Uterus (tissue), 4 donors: ENCODE measurements at places on chromosomes 6 and 20.

GRCh38 chr6:43395776-43396175, 26.3 kb upstream of the ZNF318 start:
- no peaks in the 10 kb centered on the region for H3K27me3 ChIP-seq
- H3K4me3 ChIP-seq = no peak overlapping the region
- no peak for DNase-seq
- no peak overlapping the region for H3K27ac ChIP-seq
- H3K4me1 ChIP-seq = no peaks in the 10 kb centered on the region
- no peaks in the 10 kb centered on the region for H3K36me3 ChIP-seq

GRCh38 chr20:17904027-17904426, 64.6 kb downstream of the SNX5 start:
- no peaks in the 10 kb centered on the region for H3K36me3 ChIP-seq
- H3K27me3 ChIP-seq = no peaks in the 10 kb centered on the region
- H3K27ac ChIP-seq = no peak overlapping the region
- no peak for DNase-seq
- no peaks in the 10 kb centered on the region for H3K4me1 ChIP-seq
- no peak overlapping the region for H3K4me3 ChIP-seq

DNA sequence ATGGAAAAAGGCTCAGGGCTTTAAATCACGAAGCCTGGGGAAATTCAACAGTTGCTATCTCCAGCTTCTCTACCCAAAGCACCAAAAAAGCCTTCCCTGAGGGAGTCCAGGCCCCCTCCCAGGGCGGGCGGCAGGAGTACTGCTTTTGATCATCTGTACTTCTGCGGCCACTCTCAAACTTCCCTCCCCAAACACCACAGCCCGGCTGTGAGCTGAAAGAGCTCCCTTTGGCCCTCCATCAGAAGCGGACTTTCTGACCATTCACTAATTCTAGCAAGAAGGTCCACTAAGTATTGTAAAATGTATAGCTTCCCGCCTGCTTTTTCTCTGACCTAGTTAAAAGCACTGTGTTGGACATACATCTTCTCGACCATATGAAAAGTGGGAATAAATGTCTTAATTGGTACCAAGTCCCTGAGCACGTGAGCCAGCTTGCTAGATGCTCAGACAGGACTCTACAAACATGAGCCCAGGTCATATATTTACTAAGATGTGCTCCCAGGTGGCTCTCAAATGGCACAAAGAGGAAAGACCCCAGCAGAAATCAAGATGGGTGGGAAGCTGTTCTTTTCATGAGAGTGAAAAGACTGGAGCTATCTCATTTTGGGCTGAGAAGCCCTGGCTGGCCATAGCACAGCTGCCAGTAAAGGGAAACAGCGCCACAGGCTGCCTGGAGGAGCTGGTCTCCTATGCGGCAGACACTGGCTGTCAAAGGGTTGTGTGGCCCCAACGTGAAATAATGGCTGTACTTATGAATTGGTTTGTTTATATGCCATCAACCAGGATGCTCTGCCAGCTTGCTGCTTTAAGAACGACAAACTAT, 58.6 kb downstream of the GFOD1 start:
- no peak overlapping the region for H3K4me3 ChIP-seq
- H3K36me3 ChIP-seq = no peaks in the 10 kb centered on the region
- H3K27me3 ChIP-seq = no peaks in the 10 kb centered on the region
- no peak for DNase-seq

DNA sequence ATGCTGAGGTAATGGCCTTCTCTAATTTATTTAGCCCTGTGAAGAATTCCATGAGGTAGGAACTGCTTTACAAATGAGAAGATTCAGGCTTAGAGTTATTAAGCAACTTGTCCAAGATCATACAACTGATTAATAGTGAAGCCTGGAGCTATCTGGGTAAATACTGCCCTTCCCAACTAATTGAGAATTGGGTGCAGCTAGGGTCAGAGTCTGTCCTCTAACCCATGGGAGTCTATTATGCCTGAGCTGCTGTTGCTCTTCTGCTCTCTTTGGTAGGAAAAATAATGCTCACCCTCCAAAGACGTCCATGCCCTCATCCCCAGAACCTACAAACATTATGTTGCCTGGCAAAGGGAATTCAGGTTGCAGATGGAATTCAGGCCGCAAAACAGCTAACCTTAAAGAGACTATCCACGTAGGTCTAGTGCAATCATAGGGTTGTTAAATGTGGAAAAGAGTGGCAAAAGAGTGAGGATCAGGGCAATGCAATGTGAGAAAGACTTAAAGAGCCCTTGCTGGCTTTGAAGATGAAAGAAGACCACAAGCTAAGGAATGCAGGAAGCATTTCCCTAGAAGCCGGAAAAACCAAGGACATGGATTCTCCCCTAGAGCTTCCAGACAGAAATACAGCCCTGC, 90.1 kb downstream of the SPTLC3 start:
- no peaks in the 10 kb centered on the region for H3K4me1 ChIP-seq
- no peak overlapping the region for H3K27ac ChIP-seq
- no peaks in the 10 kb centered on the region for H3K27me3 ChIP-seq
- H3K4me3 ChIP-seq = no peak overlapping the region

DNA sequence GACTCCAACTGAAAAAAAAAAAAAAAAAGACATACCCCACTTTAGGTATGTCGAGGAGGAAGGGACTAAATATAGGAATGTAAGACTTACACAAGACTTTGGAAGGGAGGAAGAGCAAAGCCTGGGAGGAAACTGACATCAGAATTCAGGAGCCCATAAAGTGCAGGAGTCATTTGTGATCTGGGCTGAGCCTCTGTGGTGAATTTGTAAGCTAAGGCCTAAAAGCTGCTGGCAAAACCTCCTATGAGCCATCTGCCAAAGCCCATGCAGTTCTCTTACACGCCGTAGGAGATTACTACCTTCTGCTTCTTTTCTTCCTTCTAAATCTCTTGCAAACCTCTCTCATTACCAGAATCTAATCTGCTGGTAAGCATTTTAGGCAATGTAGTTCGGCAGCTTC, 52.0 kb upstream of the THEMIS start:
- no peak overlapping the region for H3K4me3 ChIP-seq
- H3K27me3 ChIP-seq = no peaks in the 10 kb centered on the region
- H3K4me1 ChIP-seq = no peaks in the 10 kb centered on the region
- no peaks in the 10 kb centered on the region for H3K36me3 ChIP-seq
- H3K27ac ChIP-seq = no peak overlapping the region
- no peak for DNase-seq

GRCh38 chr6:137133122-137133521, 40.3 kb downstream of the IL22RA2 start:
- no peak overlapping the region for H3K4me3 ChIP-seq
- no peaks in the 10 kb centered on the region for H3K27me3 ChIP-seq
- H3K27ac ChIP-seq = no peak overlapping the region
- no peak for DNase-seq

- H3K4me1 ChIP-seq = no peaks in the 10 kb centered on the region
- H3K27ac ChIP-seq = no peak overlapping the region
- no peak for DNase-seq
- H3K4me3 ChIP-seq = no peak overlapping the region
- no peaks in the 10 kb centered on the region for H3K36me3 ChIP-seq
These were observed 525.8 kb upstream of the POU3F2 start for GRCh38 chr6:98308564-98308963.

DNA sequence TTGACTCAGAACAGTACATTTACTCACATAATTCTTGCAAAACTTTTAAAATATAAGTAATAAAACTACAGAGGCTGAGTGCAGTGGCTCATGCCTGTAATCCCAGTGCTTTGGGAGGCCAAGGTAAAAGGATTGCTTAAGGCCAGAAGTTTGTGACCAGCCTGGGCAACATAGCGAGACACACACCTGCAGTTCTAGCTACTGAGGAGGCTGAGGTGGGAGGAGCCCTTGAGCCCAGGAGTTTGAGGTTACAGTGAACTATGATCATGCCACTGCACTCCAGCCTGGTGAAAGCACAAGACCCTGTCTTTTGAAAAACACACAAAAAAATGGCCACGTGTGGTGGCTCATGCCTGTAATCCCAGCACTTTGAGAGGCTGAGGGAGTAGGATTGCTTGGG, 21.8 kb upstream of the MYO6 start:
- no peaks in the 10 kb centered on the region for H3K27me3 ChIP-seq
- H3K36me3 ChIP-seq = no peaks in the 10 kb centered on the region
- no peak overlapping the region for H3K27ac ChIP-seq
- H3K4me1 ChIP-seq = no peaks in the 10 kb centered on the region
- no peak for DNase-seq

- H3K4me1 ChIP-seq = peaks cover 10% of the 10 kb centered on the region
- no peaks in the 10 kb centered on the region for H3K27me3 ChIP-seq
- H3K36me3 ChIP-seq = no peaks in the 10 kb centered on the region
- H3K4me3 ChIP-seq = no peak overlapping the region
These were observed 111.7 kb downstream of the NOL4L start for GRCh38 chr20:32473231-32474008.

DNA sequence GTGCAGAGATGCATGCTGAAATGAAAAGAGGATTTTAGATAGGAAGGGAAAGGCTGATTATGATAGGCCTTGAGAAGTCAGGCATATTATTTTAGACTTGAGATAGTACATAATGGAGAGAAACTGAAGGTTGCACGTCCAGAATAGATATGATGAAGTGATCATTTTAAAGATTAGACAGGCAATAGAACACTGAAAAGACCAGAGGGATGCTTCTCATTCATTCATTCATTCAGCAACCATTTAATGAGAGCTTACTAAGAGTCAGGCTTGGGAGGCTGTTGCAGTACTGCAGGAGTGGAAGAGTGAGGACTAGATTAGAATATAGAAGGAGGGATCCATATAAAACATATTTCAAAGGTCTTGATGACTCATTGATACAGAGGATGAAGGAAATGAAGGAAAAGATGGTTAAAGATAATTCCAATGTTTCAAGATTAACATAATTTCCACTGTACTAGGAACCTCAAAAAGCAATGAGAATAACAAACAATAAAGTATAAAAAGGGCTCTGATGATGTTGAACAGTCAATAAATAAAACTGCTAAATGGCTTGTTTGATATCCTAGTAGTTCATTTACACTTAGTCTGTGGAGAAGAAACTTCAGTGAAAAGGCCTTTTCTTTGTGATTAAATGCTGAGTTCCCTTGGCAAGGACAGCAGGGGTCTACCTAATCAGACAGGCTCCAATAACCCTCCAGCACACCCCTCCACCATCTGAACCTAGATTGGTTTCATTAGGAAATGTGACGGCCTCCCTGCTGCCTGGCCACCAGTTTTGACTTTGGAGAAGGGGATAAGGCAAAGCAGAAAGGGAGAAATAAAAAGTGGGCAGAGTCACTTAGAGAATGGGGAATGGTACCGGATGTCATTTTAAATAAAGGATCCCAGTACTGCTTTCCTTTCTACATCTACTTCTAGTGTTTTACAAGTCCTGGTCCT, 5.3 kb upstream of the FBXO9 start:
- H3K27ac ChIP-seq = peak overlapping the region; percentile 95
- H3K36me3 ChIP-seq = no peaks in the 10 kb centered on the region

DNA sequence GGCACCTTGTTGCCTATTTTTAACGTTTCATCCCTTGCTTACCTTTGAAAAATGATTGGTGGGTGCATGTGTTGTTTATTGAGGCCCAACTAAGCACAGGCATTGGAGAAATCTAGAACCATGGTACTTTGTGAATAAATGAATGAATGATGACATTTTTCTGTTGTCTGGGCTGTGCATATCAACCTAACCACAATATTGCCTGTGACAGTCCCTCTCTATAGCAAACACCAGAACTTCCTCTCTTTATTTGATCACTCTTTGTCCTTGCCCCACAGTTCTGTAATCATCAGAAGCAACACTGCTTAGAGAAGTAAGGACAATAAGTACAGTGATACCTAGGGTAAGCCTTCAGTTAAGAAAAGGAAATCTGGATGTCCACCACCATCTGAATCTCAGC, 75.1 kb downstream of the TBC1D7 start:
- H3K4me3 ChIP-seq = no peak overlapping the region
- no peaks in the 10 kb centered on the region for H3K27me3 ChIP-seq
- no peaks in the 10 kb centered on the region for H3K4me1 ChIP-seq
- H3K27ac ChIP-seq = no peak overlapping the region
- DNase-seq = no peak

- H3K27me3 ChIP-seq = no peaks in the 10 kb centered on the region
- DNase-seq = peak; percentile 74
- no peaks in the 10 kb centered on the region for H3K36me3 ChIP-seq
- H3K27ac ChIP-seq = no peak overlapping the region
These were observed 18.6 kb upstream of the FOXO3 start for GRCh38 chr6:108541843-108542759.

- peaks cover 47% of the 10 kb centered on the region for H3K27me3 ChIP-seq
- H3K36me3 ChIP-seq = no peaks in the 10 kb centered on the region
- peak overlapping the region; percentile 16 for H3K4me3 ChIP-seq
- H3K27ac ChIP-seq = peak overlapping the region; percentile 68
- H3K4me1 ChIP-seq = no peaks in the 10 kb centered on the region
These were observed 571 bp upstream of the FOXC1 start for GRCh38 chr6:1609041-1609647.

- H3K27me3 ChIP-seq = no peaks in the 10 kb centered on the region
- H3K4me3 ChIP-seq = no peak overlapping the region
- H3K27ac ChIP-seq = no peak overlapping the region
- no peaks in the 10 kb centered on the region for H3K36me3 ChIP-seq
These were observed 17.4 kb downstream of the MYLK4 start for GRCh38 chr6:2733324-2733723.

DNA sequence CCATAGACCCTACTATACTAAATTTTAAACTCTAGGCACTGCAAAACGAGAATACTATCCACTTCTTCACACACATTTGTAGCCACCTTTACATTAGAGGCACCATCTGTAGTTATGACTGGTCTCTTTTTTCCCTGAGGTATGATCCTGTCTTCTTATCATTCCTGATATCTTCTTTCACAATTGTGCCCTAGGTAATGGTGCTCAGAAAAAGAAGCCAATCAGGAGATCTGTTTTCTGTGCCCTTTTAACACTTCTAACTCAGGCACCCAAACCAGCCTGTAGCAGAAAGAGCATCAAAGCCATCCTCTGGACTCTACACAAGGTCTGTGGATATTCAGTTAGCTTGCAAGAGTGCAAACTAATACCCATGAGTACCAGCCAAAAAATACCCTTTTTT, 149.7 kb upstream of the SGK1 start:
- no peaks in the 10 kb centered on the region for H3K36me3 ChIP-seq
- H3K27me3 ChIP-seq = no peaks in the 10 kb centered on the region
- no peak overlapping the region for H3K4me3 ChIP-seq
- DNase-seq = no peak
- H3K4me1 ChIP-seq = no peaks in the 10 kb centered on the region
- no peak overlapping the region for H3K27ac ChIP-seq

DNA sequence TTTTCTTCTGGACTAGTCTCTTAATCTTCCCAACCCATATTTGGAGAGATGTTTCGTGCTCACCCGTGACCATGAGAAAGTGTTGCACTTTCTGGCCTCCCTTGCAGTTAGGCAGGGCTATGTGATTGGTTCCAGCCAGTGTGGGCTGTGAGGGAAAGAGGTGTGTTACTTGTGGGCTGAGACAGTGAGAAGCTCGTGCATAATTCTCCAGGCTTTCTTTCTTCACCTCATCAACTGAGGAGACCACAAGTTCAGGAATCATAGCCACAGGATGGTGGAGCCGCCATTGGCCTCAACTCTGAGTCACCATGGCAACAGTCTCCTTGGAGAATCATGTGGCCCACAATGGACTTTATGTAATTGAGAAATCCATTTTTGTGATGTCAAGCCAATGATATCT, 57.5 kb upstream of the FUCA2 start:
- H3K27me3 ChIP-seq = no peaks in the 10 kb centered on the region
- no peak overlapping the region for H3K27ac ChIP-seq
